Esophagus mucosa (tissue), 1 donor: ENCODE measurements at places on chromosomes 5 and 9. TPM values are rescaled to one million over a fixed set of nuclear protein-coding genes. Genes with fewer than 3 reads are reported as not detected.

- ATAC-seq: no peak
Measured at GRCh38 chr9:116668970-116669695, 18.0 kb upstream of the TRIM32 start.

- no peak for ATAC-seq
Measured at GRCh38 chr9:132146039-132146438, 15.8 kb upstream of the NTNG2 start.

GRCh38 chr9:74132986-74133385, 364.1 kb upstream of the RORB start:
- ATAC-seq: no peak

GRCh38 chr5:132368186-132368585, 1.3 kb upstream of the SLC22A5 start:
- no peak for ATAC-seq

- no peak for ATAC-seq
Measured at GRCh38 chr5:24539613-24540012, 105.2 kb downstream of the CDH10 start.

- ATAC-seq: peak; percentile 75
Measured at GRCh38 chr5:149546974-149547373, 4.3 kb downstream of the CSNK1A1 start.

- ATAC-seq: no peak
Measured at GRCh38 chr5:74647096-74647495, 6.6 kb upstream of the ENC1 start.

DNA sequence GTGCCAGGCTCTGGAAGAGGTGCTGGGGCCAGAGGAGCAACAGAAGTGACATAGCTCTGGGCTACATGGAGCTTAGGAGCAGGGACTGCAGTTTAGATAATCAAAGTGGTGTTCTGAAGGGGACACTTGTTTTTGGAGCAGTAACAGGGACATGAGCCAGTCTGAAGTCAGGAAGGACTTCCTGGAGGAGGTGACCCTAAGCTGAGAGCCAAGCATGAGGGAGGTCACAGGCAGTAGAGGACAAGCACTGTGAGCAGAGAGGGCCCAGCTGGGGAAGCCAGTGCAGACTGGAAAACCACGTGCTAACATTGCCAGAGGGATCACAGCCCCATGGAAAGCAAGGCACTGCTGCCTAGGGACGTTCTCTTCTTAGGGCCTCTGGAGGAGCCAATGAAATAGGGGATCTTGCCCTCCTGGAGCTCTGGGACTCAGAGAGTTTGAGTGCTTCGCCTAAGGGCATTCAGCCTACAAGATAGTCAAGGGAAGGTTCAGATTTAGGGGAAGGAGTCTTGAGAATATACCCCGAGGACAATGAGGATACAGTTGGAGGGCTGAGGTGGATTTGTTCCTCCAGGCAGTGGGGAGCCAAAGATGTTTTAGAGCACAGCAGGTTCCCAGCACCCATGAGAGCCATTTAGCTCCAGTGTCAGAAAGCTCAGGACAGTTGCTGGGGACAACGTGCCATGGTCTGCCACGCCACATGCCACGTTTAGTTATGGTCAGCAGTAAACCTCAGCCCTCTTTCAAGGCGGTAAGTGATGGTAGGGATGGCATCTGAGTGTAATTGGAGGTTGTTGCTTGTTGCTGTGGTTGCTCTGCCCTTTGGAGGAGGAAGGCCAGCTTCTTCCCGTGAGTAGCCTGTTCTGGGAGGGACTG, 40.5 kb upstream of the SH3PXD2B start:
- no peak for ATAC-seq

GRCh38 chr5:153654504-153655200, 164.2 kb downstream of the GRIA1 start:
- no peak for ATAC-seq

DNA sequence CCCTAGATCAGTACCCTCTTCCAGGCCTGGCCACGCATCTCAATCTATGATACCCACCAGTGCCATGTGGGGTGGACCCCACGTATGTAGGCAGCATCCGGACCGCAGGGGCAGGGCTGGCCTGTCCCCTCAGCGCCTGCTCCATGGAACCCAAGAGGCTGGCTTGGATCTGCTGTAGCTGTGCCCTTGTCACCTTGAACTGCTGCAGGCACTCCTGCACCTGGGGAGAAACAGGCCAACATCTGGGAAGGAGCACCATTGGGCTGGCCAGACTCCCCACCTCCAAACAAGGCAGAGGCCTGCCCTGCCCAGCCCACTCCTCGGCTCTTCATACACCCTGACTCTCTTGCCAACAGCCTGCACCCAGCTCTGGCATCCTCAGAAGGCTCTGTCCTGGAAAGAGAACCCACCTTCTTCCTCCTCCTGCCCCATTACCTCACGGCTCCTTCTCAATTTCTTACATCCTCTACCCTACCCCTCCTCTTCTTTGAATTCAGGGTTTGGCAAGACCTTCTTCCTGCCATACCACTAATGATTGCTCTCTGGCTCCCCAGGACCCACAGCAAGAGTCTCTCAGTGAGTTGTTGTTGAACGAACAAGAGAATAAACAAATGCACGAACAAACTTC, 7.7 kb downstream of the HK3 start:
- ATAC-seq: no peak

DNA sequence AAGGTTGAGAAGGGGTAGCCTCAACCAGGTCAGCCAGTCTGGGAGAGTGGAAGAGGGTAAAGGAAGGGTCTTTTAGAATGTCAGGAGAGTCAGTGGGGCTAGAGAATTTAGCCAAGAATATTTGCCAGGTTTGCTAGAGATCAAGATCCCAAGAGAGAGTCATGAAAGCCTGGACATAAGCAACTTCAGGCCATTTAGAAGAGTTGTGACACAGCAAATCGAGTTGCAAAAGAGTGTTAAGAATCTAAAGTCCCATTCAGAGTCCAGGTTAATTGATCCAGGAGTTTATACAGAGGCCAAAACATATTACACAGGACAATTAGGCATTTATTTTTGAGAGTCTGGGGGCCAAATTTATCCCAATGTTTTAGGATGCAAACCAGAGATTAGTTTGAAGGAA, 1260.1 kb upstream of the ACO1 start:
- ATAC-seq: no peak

DNA sequence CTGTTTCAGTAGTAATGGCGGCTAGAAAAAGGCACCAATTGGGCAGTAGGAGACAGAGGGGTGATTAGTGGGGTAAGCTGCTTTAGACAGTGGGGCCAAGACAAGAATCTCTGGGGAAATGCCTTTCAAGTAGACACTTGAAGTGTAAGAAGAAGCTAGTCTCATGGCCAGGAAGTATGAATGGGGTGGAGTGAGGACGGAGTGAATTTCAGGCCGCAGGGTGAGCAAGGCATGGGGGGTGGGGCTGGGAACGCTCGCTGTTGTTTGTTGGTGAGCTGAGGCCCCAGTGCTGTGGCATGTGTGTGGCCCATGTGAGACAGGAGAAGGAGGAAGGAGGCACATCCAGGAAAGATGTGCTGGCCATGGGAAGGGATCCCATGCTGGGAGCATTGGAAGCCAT, 149.2 kb upstream of the NFIL3 start:
- ATAC-seq: peak; percentile 22

DNA sequence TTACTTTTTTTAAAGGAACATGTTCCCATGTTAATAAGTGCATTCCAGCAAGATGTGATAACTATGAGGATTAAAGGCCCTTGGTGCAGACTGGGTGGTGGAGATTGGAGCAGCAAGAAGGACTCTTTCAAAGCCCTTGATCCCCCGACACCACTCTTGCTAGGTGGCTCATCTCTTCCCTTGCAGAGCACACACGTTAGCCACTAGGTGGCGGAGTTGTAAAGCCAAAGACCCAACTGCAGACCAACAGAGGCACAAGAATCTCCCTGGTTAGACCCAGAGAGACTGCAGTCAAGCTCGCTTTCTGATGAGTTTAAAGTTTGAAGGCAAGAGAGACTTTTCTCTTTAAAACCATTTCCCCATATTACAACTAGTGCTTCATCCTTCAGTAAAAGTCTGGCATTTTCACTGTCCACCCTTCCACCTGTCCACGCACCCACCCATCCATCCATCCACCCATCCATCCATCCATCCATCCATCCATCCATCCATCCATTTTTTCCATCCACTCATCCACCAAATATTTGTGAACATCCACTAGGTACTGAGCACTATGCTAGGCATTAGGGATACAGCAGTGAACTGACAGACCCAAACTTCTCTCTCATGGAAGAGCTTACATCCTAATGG, 226.9 kb downstream of the MSX2 start:
- ATAC-seq: peak; percentile 72

GRCh38 chr5:132500244-132500930, 9.8 kb upstream of the IRF1 start:
- no peak for ATAC-seq

GRCh38 chr5:171419688-171420430, 412 bp downstream of the FGF18 start:
- ATAC-seq: peak; percentile 36

DNA sequence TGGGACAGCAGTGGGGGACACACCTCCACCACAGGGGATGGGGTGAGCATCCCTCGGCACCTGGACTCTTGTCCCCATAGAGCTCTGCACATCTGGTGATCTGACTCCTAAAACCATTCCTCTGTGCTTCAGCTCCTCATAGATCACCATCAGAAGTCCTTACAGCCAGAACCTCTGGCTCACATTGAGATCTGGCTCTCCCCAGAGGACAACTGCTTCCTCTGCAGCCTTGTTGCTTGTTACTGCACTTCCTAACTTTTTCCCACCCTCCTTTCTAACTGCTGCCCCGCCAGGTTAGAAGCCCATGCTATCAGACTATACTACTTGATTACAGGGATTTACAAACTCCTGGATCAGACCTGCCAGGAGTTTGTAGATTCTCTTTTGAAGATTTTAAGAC, 64.5 kb downstream of the ARSB start:
- ATAC-seq: no peak

DNA sequence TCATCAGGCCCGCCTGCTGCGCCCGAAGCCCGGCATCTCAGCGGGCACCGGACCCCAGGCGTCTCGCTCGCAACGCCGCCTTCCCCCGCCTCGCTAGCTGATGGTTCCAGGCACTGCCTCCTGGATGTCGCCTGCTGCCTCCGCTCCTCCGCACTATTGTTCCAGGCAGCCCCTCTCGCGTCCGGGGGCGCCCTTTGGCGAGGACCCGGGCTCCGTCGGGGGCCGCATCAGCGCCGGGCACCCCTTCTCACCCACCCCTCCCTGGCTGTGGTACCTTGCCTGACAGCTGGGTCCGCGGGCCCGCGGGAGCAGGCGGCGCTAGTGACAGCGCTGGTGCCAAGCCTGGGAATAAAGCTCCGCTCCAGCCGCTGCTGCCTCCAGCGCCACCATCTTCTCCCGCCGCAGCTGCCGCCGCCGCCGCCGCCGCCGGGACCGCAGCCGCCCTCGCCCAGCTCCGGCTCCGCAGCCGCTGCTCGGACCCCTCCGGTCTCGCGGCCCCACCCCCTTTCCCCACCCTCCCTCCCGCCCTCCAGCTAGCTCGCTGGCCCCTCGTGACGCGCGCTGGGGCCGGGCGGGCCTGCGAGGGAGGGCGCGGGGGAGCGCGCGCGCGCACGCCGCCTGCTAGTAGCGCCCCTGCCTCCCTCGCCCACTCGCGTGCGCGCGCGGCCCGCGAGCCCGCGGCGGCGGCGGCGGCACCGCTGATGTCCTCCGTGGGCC, at the start of gene APBA1:
Gene APBA1, minus strand, starts transcription at position 493 of the 717 bp plus-strand sequence.
- peak; percentile 58 for ATAC-seq

DNA sequence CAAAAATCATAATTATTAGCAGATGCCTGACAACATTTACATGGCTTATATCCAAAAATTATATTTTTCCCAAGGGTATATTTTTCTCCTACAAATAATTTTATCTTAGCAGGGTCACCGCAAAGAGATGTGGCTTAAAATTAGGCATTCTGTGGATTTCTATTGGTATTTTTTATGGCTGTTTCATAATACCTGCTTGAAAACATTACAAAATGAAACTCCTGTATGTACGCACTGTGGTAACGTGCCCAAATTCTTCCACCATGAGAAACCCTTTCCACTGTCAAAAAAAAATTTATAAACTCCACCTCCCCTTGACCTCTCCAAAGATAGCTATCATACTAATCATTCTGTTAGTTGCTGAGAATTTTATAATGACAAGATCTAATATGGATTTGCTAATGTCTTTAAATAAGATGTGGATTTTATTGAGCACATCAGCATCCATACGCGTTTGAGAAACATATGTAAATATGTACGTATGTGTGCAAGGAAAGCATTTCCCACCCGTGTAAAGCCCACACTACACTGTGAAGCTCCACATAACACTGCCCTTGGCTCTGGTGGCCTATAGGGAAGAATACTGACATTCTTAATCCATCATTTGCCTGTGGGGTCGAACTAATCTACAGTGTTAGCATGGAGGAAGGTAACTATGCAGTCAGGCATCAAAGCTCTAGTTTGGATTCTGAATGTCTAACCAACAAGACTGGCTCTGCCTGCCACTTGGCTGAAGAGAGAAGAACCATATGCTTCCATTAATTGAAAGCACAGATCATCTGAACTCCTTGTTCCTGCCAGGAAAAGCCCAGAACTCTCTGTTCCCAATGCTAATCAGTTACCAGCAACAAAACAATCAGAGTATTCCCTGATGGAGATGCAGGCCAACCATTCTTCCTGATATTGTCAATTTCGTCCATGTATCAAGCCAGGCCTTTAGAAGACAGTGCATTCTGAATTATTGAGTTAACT, 244.7 kb downstream of the SPOCK1 start:
- no peak for ATAC-seq

DNA sequence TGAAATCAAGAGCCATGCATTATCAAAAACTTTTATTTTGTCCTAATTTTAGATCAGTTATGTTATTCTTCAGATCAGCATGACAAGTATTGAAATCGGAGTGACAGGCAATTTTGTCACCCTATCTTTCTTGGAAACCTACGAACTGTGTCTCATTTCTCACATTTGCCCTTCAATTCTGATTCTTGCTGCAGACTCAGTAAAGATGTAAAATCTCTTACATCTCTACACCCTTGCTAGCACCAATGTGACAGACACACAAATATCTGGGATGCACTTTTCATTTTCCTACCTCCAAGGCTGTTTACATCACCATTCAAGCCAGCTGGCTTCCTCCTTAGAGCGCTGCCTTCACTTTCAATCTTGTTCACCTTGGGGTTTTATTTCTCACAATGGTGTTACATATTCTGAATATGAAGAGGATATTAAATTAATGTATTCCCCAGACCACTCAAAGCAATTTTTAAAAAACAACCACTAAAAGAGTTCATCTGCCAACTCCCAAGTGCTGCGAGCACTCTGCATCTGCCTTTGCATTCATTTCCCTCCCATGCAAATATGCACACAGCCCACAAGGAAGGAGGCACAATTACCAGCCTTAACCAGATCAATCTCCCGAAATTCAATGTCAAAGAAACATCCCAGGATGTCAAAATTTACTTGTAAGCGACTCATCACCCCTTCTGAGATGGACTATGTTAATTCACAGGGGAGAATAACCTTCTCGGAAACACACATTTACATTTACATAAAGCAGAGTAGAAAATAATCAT, 164.3 kb downstream of the ENC1 start:
- ATAC-seq: no peak

GRCh38 chr9:133683586-133684120, 47.5 kb downstream of the DBH start:
- no peak for ATAC-seq

GRCh38 chr9:93254806-93255493, 71.0 kb downstream of the WNK2 start:
- ATAC-seq: no peak

The FOXD4L4 gene
- total RNA-seq: 0.52 TPM

The COL15A1 gene
- 7.5 TPM for total RNA-seq

The GABRA1 gene
- not detected for total RNA-seq

The LCNL1 gene
- 0.20 TPM for total RNA-seq

The ARAP3 gene
- total RNA-seq: 3.3 TPM

The MAST4 gene
- 106 TPM for total RNA-seq
